ENCODE measurements at places on chromosomes 1 and 21.
A peak's percentile ranks its signal among the peaks of the same experiment; 100 is the strongest.

GRCh38 chr1:64624218-64624713 lies 120.6 kb upstream of the RAVER2 start:
- no peak for ATAC-seq

- no peak for ATAC-seq
Observed at GRCh38 chr1:63000508-63000907, 216.6 kb downstream of the ATG4C start.

- ATAC-seq = no peak
Observed at GRCh38 chr1:209132736-209133467, 450.6 kb upstream of the CAMK1G start.

DNA sequence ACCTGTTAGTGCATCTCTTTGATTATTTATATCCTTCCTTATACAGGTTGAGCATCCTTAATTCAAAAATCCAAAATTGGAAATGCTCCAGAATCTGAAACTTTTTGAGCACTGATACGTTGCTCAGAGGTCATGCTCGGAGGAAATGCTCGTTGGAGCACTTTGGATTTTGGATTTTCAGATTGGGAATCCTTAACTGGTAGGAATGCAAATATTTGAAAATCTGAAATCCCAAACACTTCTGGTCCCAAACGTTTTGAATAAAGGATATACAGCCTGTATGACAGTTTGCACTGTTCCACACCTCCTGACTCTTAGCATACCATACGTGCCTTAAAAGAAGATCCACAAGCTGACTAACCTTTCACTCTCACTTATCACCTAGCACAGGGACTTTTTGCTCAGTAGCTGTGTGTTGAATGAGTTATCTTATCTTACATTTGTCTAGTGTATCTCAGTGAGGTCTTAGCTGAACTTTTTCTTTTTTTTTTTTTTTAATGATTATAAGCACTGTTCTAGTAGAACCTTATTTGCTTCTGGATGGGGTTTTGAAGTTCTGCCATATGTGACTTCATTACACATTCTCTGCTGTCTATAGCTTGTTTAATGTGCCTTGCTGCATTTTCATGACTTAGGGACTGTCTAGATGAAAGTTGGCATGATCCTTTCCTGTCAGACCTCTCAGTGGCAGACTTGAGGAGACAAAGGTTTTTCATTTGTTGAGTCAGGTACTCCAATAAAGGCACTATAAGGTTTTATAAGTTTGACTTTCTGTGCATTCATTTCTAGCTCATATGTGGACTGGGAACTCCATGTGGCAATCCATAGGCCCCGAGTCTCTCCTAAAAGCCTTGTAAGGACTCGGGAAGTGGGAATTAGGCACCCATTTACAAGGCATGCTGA lies 21.6 kb downstream of the PTGFRN start:
- ATAC-seq = no peak

DNA sequence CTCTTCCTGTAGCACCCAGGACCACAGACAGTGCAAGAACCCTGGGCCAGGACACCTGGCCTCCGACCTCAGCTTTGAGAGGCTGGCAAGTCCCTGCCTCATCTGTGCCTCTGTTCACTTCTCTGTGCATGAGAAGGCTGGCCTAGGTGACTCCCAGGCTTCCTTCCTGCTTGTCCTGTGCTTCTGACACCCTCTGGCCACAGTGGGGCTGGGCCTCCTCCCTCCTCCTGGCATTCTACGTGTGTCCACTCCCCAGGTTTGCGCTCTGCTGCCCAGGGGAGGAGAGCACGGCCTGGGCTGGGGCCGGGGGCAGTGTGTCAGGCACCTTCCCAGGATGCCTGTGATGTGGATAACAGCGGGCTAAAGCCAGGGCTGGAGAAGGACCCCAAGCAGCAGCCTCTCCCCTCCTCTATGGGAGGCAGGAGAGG lies 30.3 kb upstream of the PKP1 start:
- no peak for ATAC-seq

DNA sequence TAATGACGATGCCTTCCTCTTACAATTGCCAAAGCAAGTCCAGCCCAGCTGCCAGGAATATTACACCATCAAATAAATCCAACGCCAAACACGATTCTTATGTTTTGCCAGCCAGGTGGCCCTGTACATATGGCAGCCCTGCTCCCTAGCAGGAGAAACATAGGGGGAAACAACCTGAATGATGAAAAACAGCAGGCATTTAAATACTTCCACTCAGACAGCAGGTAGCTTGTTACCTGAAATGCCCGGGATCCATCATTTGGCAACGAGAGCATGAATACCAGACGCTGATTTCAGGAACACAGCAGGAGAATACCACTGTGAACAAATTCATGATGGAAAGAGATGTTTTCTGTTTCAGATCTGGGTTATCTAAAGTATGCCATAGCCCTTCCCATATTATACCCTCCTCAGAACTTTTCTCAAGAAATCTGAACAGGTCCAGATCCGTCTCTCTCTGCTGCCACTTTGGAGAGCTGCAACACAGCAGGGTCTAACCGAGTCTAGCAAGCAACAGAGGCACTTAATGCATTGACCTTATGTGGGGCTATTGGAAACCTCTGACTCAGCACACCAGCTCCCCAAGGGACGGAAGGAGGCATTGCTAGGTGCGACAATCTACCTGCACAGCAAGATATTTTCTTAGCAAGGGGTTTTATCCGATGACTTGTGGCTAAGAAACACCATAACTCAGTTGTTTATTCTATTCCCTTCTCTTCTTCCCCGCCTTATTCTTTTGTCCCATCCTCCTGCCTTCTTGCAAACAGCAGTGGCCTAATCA lies 166.3 kb downstream of the BARHL2 start:
- ATAC-seq = no peak

DNA sequence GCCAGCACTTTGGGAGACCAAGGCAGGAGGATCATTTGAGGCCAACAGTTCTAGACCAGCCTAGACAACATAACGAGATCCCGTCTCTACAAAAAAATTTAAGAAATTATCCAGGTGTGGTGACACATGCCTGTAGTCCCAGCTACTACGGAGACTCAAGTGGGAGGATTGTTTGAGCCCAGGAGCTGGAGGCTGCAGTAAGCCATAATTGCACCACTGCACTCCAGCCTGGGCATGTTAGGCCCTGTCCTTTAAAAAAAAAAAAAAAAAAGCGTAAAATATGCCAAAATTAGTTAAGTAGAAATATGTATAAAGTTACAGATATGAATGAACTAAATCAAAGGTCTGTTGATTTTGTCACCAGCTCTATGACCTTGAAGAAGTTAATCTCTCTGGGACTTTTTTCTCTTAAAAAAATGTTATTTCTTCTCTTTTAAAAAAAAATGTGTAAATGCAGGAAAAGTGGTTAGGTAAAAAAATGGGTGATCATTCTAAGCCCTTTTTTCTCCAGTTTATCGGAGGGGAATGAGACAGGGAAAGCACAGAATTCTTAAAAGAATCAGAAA lies 7.0 kb downstream of the EGLN1 start:
- ATAC-seq = no peak

- ATAC-seq = no peak
Observed at GRCh38 chr1:18608534-18608933, 22.1 kb upstream of the PAX7 start.

GRCh38 chr1:241221319-241221718 lies 135.7 kb downstream of the RGS7 start:
- no peak for ATAC-seq

GRCh38 chr1:175287849-175288248 lies 95.3 kb upstream of the KIAA0040 start:
- no peak for ATAC-seq

GRCh38 chr1:245797592-245798348 lies 643.0 kb downstream of the KIF26B start:
- ATAC-seq = no peak

DNA sequence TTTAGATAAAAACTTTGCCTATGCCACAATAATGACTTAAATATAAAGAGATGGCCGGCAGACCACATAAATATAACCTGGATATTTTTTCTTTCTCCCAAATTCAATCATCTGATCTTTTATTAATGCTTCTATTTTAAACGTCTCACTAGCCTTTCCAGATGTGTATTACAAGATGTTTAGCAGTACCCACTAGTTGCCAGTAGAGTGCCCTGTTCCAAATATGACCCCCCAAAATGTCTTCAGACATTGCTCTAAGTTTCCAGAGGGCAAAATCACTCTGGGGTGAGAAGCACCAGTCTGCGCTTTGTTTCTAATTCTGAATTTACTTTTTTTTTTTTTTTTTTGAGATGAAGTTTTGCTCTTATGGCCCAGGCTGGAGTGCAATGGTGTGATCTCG lies 268.1 kb downstream of the GRIK1 start:
- no peak for ATAC-seq

GRCh38 chr1:8382608-8383505 lies 64.9 kb downstream of the SLC45A1 start:
- ATAC-seq = no peak

DNA sequence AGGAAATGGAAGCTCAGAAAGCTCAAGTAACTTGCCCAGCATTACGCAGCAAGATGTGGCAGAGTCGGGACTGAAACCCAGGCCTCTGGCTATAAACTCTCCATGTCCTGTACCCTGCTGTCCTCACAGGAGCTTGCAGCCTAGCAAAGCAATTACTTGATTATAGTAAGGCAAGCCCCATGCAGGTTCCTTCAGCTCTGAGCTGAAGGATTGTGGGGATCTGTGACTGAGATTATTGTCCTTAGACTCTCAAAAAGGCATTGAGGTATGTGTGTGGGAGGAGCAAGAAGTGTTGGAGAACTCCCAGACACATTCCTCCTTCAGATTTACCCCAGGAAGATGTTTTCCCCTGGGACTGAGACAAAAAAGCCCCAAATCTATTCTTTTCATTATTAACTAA lies 124.0 kb upstream of the SPATA6 start:
- no peak for ATAC-seq

GRCh38 chr1:22045604-22046228 lies 6.8 kb upstream of the CDC42 start:
- no peak for ATAC-seq

DNA sequence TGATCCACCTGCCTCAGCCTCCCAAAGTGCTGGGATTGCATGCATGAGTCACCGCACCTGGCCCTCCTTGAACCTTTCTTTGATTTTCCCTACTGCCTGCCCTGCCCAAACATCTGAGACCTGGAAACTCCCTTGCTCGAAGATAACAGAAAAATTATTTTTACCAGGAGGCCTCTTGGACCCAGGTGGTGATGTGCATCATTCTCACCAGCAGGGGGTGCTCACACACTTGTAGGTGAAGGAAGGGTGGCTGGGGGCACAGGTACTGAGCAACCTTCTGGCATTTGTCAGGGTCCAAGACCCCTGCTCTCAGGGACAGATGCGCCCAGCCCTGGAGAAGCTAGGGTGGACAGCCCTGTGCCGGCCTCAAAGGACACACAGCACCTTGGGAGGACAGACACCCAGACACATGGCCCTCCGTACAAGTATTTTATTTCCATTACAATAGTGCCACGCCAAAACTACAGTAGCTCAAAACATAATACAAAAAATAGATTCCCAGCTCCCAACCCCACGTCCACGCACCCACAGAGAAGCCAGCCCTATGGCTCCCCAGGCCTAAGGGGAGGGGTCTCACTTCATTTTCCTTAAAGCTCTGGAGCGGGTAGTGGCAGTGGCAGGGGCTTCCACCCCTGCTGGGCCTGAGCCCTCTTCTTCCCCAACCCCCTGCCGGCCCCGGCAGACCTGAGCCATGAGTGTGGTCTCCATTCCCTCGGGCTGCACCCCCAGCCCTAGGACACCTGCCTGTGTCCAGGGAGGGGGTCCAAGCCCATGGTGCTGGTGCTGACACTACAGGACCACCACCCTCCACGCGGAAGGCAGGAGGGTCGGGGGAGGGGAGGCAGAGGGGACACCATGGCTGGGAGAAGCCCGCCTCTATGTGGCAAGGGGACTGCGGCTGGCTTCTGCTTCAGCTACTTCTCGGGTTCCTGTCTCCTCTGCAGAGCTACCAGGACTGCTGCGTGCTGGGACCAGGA lies 40.4 kb upstream of the EIF4G3 start:
- ATAC-seq = peak; percentile 60

DNA sequence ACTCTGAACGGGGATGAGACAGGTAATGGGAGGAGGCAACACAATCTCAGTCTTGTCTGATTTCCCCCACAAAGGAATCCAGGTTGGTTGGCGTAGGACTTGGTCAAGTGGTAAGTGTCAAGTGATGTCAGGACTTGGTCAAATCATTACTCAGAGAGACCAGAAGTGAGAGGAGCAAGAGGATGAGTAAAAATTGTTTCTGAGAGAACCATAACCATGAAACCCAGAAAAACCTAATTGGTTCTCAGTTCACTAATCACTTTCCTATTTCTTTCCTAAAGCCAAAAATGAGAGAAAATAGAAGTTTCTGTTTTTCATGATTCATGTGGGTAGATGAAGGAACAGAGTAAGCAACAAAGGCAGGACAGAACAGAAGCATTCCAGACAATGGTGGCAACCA lies 5.0 kb downstream of the PHC2 start:
- peak; percentile 67 for ATAC-seq

DNA sequence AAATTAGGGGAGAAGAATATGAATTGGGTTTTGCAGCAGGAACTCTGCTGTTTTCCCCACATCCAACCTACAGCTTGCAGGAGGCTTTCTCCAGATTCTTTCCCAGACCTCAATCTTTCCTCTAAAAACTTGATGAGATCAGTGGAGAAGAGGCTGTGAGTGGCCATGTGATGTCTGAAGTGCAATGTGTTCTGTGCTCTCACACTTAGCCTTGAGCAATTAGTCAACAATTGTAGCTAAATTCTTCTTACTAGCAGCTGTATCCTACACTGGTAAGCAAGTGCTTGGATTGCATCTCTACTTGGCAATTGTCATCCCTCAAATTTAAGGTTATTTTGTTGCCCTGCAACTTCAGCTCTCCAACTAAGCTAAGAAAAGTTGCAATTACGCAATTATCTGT lies 807.3 kb upstream of the RGS18 start:
- no peak for ATAC-seq

DNA sequence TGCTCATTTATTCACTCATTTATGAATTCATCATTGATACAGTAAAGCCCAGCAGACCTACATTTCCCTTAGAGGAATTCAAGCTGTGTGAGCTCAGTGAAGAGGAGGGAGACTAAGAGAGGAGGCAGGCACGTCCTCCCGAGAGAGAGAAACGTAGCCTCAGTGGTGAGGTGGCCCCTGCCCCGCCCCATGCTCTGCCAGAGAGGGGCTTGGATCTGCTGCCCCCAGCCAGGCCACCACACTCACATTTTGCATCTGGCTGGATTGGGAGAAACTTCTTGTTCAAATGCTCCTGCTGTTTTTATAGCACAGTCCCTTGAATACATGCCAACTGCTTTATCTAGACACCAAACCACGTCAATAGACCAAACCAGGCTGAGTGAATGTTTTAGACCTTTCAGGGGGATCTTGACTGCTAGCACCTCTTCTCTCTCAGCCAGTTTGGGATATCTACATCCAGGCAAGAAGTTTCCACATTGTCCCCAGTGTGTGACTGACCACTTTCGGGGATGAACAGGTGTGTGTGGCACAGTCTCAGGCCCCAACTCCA lies 67.7 kb upstream of the AJAP1 start:
- no peak for ATAC-seq

DNA sequence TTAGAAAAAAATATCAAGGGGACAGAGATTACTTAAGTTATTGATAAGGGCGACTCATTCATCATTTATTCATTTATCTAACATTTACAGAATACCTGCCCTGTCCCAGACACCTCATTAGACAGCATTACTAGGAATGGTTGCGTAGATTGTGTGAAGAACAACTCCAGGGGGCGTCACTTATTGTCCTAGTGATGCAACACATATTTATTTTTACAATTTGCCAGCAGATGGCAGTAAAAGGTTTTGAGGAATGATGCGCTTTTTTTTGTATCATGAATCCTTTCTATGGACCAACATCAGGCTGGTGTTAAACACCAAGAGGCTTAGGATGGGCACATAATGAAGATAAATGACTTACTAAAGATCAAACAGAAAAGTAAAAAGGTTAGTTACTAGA lies 5.5 kb downstream of the NCAM2 start:
- ATAC-seq = no peak

Measured in stimulated activated memory B cell treated with anti-CD40 and anti-IgM and Interleukin-4, amounts not matched to agents 10 μg/mL and 1 μg/mL and 100 μg/mL, for 72 hours (primary cell).